ENCODE measurements at places on chromosomes 4 and X.

- no peak for DNase-seq
Measured at GRCh38 chr4:122508083-122508482, 51.6 kb upstream of the IL2 start.

DNA sequence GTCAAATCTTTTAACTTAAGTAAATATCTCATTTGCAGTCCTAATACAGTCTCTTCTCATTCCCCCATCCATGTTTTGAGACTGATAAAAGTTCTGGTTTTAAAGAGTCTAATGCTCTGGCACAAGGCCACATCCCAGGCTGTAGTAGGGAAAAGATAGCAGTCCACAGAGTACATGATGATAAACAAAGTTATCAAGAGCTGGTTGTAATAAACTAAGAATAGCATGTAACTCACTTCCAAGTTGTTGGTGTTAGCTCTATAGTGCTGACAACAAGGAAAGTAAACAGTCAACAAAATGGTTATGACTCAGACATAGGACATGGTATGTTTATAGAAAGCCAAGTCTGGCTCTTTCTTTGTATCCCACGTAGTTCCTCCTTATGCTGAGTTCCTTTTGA is 21.8 kb upstream of the AREG start:
- no peak for DNase-seq

DNA sequence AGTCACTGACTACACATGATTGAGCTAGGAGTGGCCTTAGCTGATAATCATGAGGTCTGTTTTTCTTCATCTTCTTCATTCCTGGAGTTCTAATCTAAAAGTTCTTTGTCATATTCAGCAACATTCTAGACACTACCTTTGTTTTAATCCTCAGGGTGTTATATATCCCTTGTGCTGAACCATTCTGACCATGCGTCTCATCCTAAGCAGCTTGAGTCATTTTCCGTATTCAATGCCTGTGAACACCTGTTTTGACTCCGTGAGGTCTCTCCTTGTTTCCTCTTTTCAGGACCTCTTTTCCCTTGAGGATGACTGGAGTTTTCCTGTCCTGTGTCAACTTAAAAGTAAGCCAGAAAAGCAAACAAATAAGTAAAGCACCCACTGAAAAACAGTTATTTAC is 597.9 kb downstream of the GBA3 start:
- DNase-seq, result no peak

DNA sequence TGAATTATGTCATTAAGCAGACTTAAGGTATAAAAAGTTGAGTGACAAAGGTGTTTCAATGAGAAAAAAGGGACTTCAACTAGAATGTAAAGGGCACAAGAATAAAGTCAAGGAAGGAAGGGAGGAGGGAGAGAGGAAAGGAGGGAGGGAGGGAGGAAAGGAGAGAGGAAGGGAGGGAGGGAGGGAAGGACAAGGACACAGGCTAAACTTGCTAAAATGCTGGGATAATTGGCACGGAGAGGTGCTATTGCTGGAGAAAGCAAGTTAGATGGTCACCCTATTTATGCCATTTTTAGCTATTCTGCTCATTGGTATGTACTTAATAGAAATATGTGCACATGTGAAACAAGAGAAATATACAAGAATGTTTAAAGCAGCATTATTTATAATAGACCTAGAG is 44.9 kb upstream of the SPP1 start:
- no peak for DNase-seq

DNA sequence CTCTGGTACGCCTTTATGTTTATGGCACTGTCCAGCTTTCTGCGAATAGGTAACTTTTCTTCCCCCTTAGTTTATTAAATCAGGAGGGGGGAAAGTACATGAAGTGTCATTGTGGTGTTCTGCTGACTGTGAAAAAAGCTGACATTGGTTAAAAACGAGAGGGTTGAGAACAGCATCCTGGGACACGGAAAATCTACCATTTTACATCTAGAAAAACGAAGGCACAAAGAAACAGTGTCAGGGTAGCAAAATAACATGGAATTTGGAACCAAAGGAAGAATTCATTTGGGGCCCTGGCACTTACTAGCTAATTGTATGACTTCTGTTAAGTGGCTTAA is 1.2 kb upstream of the AMOT start:
- DNase-seq, result no peak

- DNase-seq, result no peak
Measured at GRCh38 chr4:115233600-115233999, 120.2 kb upstream of the NDST4 start.

GRCh38 chrX:43785930-43786591 is 96.2 kb downstream of the MAOB start:
- no peak for DNase-seq

- no peak for DNase-seq
Measured at GRCh38 chr4:106659371-106659770, 290.8 kb upstream of the GIMD1 start.

DNA sequence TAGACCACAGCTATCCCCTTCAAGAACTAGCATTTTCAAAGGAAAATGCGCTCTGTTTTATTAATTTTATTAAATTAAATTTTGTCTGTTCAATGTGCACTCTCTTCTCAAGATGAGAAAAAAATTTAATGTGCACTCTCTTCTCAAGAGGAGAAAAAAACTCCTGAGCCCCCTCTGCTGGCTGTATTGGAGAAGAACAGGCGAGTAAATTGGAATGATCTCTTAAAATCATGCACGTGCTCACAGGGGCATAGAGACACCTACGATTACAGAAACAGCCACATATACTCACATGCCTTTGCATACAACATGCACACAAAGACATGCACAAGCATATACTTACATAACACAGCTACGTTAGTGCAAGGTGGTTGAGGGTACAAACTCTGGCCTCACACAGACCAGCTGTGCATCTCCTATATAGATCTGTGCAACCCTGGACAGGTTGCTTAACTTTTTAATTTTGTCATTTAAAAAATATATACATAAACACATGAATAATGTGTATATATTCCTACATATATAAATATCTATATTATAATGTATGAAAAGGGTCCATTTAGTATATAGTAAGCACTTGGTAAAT is 176.2 kb upstream of the CXorf66 start:
- DNase-seq, result peak; percentile 0

DNA sequence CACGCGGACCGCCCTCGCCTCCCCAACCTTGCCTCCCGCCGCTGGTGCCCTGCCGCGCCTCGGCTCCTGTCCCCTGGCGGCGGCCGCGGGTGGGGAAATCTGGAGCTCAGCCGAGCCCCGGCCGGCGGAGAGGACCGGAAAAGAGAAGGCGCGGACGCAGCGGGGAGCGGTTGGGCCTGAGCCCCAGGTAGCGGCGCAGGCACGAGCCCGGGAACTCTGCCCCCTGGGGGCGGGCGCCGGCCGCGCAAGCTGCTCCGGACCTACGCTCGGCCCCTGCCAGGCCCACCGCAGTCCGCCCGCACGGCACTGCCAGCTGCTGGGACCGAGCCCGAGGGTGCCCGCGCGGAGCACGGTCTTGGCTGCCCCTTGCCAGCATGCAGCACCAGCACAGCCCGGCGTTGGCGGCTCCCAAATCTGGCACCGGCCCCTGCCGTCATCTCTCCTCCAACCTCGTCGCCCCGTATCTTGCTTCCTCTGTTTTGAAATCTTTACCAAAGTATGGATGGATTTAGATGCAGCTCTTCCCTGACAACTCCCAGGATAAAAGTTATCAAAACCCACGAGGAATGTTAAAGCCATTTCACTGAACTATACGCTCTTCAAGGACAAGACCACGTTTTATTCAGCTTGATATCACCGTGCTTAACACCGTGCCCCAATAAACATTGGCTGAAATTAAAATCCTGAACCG is at the start of gene PRSS12:
PRSS12 (minus strand) TSS at position 161 of the 691 bp plus-strand sequence. CDS start 283 bp downstream, outside the sequence.
- DNase-seq, result peak; percentile 54

- no peak for DNase-seq
Measured at GRCh38 chr4:177008071-177008835, 215.5 kb upstream of the VEGFC start.

- DNase-seq, result no peak
Measured at GRCh38 chr4:128862608-128863311, 53.3 kb downstream of the JADE1 start.

GRCh38 chr4:183755596-183755995 is 96.5 kb downstream of the TRAPPC11 start:
- DNase-seq, result no peak

DNA sequence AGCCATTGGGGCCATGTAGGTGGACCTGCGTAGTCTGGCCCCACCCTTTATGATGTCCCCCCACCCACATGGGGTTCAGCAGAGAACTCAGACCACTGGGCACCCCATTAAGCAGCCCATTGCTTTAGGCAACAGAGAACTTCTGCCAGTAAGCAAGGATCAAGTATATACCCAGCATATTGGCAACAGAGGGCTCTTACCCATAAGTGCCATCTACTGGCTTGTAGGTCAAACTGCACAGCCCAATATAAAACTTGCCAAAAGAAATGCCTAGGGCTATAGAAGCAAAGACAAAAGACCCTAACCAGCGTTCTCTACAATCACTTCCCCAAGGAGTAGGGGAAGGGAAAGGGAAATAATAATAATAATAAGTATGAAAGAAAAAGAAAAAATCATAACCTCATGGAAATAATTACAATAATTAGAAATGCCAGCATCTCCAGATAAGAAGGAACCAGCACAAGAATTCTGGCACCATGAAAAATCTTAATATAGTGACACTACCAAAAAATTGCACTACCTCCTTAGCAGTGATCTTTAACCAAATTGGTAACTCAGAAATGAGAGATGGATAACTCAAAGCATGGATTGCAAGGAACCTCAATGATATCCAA is 1090.7 kb downstream of the FAT4 start:
- no peak for DNase-seq

- no peak for DNase-seq
Measured at GRCh38 chrX:154892296-154892695, 6.1 kb downstream of the F8A1 start.

DNA sequence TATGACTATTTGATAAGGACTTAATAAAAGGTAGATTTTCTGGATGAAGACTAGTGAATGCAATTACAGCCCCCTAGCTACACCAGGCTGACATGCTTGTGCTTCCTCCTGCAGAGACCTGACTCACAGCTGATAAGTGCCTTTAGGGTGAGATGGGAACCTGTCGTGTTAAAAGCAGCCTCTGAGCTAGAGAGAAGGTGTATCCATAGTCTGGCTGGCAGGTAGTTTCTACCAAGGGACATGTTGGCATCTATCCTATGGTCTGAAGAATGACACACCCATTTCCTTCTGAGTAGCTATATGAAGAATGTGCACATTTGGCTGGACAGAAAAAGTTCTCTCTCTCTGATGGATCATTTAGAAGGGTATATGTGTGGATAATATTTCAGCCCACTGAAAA is 64.1 kb downstream of the PARM1 start:
- DNase-seq, result no peak

GRCh38 chrX:56284269-56284668 is 52.1 kb downstream of the KLF8 start:
- DNase-seq, result no peak

DNA sequence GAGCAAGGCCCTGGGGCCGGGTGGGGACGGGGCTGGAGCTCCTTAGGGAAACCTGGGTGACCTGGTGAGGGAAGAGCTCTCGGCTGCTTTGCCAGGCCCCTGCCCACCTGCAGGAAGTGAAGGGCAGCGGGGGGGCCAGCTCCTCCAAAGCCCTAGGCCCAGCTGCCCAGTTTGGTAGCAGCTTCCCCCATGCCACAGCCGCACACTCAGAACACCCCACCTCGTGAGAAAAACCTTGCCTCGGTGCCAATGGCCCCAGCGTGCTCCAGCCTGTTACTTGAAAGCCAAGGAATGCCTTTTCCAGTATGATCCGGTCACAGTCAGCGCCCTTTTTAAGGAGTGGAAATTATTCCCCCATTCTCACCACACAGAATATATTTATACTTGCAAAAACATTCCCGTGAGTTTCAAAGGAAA is 38.3 kb downstream of the ACOX3 start:
- no peak for DNase-seq

DNA sequence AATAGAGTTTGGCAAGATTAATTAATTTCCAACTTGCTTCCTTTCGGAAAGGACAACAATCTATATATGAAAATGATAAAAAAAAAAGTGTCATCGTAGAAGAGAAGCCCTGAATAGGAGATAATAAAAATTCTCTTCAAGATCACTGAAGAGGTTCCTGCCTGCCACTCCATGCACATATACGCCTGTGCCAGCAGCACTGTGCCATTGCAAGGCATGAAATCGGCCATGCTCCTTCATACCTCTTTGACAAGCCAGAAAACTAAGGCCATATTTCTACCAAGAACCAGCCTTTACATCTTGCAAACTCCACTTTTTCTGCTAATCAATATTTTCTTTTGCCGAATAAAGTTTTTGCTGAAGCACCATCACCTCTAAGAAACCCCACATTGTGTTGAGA is 365.5 kb downstream of the CXXC4 start:
- no peak for DNase-seq

- DNase-seq, result no peak
Measured at GRCh38 chr4:37802068-37802666, 24.3 kb upstream of the PGM2 start.

GRCh38 chr4:80184825-80185756 is 12.2 kb upstream of the PRDM8 start:
- no peak for DNase-seq

DNA sequence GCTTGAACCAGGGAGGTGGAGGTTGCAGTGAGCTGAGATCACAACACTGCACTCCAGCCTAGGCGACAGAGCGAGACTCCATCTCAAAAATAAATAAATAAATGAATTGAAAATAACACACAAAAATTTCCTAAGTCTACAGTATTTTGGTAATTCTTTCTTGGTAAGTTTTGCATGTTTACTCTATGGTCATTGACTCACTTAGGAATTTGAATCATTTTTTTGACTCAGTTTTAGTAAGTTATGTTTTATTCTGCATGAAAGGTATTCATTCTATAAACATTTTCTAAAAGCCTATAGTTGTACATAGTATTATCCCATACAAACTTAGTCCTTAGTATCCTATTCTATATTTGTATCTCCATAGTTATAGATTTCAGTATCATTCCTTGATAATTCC is 772.9 kb upstream of the SLIT2 start:
- DNase-seq, result no peak

- DNase-seq, result no peak
Measured at GRCh38 chr4:6566391-6567190, 8.4 kb upstream of the MAN2B2 start.

- no peak for DNase-seq
Measured at GRCh38 chr4:104465619-104466018, 29.1 kb downstream of the CXXC4 start.

DNA sequence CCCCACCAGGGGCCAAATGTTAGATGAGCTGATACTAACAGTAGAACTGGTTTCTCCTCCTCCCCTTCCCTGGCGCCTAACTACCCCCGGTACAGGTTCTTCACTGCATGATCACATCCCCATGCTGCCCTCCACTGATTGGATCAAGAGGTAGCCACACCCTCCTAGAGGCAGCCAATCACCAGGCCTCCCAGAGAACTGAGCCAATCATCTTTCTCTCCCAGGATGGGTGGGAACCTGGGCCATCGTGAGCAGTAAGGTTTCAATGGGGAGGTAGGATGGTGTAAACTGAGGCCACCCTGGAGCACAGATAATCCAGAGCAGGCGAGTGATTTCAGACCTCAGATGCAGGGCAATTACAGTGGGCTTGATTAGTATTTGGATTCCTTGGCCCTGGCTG is 64.2 kb downstream of the PPP2R2C start:
- DNase-seq, result no peak

- no peak for DNase-seq
Measured at GRCh38 chrX:63963095-63963784, 178.2 kb upstream of the ARHGEF9 start.

GRCh38 chrX:112678831-112679230 is 907 bp downstream of the LHFPL1 start:
- DNase-seq, result no peak

- DNase-seq, result no peak
Measured at GRCh38 chr4:151324752-151325110, 674 bp downstream of the SH3D19 start.

- DNase-seq, result no peak
Measured at GRCh38 chrX:56792270-56793111, 63.4 kb downstream of the NBDY start.
